Ascending aorta (tissue), 2 donors: ENCODE measurements at places on chromosomes 13 and 19.

DNA sequence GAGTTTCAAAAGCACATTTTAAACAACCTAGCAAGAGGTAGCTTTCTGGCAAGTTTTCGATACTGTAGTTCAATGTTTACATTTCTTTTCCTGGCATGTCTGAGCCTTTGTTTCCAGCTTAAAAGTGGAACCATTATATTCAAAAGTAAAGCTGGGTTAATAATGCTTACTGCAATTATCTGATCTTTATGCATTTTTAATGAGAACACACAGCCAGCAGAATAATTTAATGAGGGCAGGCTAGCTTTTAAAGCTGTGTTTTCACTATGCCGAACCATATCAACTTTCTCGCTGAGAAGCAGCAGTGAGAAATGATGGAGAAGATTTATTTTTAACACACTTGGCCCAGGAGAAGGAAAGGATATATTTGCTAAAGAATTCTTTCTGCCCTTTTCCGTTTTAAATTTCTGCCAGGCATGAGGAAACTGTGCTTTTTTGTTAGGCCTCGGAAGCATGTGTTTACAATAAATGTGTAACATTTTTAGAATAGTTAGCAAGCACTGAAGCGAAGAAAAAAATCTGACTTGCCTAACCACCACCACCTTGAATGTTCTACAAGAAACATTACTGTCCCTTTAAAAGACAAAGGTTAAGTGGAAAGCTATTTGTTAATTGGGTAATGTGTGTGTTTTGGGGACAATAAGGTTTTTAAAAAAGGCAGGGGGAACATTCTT, 1.0 kb downstream of the MBNL2 start:
- no peak for DNase-seq

- DNase-seq: no peak
Observed at GRCh38 chr19:41870401-41870873, 6.6 kb upstream of the CD79A start.

DNA sequence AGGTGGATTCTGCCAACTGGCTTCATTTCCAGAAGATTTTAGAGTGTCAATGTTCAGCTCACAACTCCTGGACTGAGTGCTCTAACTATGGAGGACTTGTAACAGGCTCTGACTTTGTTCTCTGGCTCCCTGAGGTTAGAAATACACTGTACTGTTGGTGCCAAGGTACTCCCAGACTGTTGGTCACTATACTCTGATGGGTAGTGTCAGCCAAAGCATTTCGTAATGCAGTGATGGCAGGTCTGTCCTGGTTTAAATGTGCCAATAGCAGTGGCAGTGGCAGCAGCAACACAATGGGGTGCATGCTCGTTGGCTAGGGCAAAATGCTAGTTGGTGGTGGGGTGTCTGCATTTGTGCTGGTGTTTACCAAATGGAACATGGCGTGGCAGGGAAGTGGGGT, 472.2 kb downstream of the TDRD3 start:
- DNase-seq: no peak

GRCh38 chr19:42330241-42330711, 4.8 kb downstream of the MEGF8 start:
- no peak for DNase-seq

DNA sequence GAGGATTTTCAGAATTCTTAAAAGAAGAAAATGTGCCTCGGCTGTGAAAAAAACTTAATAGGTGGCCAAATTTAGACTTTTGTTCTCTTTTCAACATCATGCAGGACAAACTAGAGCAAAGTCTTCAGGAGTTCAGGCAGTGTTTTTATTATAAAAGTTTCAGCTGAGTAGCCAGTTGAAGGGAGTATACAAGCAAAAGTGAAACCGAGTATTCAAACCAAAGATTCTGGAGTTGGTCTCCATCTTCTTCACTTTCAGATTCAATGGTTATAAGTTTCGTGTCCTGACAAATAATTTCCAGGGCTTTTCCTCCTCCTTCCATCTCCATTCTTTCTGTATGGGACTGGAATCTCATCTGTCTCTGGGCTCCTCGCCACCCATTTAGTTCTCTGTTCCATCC, 379.7 kb downstream of the GPC5 start:
- no peak for DNase-seq

DNA sequence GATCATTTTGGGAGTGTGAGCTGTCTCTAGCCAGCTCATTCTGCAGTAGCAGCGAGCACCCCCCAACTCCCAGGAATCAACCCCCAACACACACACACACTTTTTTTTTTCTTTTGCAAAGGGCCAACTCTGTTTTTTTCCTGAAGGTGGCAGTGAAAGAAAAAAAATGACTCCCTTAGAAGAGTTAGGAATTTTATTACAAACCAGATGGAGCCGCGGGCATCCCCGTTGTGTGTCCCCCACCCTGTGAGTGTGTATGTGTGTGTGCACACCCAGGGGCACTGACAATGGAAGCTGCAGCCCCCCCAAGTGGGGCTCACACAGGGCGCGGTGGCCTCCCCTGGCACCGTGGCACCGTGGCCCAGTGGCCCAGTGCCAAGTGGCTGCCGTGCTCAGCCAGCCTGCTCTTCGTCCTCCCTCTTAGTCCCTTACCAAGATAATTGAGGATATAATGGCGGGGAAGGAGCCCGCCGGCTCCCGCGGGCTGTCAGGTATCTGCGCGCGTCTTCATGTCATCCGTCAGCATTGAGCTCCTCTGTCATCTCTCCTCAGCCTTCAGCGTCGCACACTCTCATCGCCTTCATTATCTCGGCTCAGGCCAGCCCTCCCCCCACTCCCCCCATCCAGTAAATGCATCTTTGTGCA, 314.1 kb downstream of the ZNF536 start:
- DNase-seq: no peak

GRCh38 chr19:898663-899062, 5.4 kb downstream of the RNU6-9 start:
- DNase-seq: no peak

- DNase-seq: no peak
Observed at GRCh38 chr19:16233081-16233776, 35.5 kb downstream of the AP1M1 start.

DNA sequence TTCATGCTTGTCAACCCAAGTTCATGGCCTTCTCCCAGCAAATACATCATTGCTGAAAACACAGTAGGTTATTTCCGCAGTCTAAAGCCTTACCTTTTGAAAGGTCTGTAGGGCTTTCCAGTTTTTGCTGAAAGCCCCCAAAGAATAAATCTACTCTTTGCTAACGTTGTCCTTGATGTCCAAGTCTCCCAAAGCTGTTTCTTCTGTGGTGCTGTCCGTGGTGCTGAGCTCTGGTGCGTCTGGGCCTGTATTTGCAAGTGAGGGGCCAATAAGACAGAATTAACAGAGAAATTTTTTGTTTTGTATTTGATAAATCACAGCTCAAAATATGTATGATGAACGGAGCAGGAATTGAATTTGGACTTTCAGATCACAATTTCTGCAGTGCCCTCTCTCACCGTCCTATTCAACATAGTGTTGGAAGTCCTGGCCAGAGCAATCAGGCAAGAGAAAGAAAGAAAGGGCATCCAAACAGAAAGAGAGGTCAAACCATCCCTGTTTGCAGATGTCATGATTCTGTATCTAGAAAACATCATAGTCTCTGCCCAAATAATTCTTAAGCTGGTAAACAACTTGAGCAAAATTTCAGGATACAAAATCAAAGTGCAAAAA, 9.8 kb upstream of the LGALS16 start:
- DNase-seq: no peak

- no peak for DNase-seq
Observed at GRCh38 chr19:7505682-7506384, 10.1 kb upstream of the ZNF358 start.

DNA sequence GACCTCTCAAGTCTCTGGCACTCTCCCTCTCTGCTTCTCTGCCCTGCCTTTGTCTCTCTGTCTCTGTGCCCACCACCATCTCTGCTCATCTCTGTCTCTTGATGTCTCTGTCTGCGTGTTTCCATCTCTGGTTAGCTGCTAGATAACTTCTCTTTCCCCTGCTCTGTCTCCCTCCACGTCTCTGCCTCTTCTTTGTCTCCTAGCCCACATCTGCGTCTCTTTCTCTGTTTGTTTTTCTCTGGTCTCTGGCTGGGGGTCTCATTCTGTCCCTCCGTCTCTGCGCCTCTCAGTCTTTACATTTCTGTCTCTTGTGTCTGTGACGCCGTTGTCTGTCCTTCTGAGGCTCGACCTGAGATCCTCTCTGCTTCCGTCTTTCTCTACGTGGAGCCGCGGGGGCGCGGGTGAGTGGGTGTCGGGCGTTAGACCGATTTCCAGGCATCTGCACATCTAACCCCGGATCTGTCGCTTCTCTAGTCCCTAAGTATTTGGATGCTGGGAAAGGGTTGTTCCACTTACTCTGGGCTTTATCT, 386 bp downstream of the GIPR start:
- DNase-seq: no peak

- no peak for DNase-seq
Observed at GRCh38 chr13:113881614-113882266, 17.9 kb upstream of the GAS6 start.

DNA sequence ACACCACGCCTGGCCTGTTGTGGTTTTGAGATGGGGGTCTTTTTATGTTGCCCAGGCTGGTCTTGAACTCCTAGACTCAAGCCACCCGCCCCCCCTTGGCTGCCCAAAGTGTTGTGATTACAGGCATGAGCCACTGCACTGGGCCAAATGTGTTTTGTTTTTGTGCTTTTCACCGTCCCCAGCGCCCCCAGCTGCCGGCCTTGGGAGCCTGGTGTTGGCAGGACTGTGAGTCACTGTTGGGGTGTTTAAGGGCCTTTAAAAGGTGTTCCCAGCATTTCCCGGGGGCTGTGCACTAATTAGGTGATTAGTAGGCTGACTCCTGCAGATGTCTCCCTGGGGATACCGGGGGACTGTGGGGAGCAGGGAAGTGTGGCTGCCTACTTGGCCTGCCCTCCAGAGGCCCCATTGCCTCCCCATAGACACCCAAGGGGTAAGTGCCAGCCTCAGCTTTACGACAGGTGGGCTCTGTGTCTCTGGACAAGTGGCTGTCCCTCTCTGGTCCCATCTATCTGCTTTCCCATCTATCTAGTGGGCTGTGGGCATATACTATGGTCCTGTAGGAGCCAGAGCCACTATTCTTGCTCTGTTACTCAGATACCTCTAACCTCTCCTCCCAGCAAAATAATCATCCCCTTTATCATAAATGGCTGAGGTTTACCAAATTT, 11.8 kb upstream of the TLE5 start:
- DNase-seq: no peak

GRCh38 chr19:5642204-5642603, 19.3 kb downstream of the SAFB start:
- DNase-seq: no peak

- DNase-seq: no peak
Observed at GRCh38 chr19:35056513-35057063, 15.1 kb downstream of the HPN start.

DNA sequence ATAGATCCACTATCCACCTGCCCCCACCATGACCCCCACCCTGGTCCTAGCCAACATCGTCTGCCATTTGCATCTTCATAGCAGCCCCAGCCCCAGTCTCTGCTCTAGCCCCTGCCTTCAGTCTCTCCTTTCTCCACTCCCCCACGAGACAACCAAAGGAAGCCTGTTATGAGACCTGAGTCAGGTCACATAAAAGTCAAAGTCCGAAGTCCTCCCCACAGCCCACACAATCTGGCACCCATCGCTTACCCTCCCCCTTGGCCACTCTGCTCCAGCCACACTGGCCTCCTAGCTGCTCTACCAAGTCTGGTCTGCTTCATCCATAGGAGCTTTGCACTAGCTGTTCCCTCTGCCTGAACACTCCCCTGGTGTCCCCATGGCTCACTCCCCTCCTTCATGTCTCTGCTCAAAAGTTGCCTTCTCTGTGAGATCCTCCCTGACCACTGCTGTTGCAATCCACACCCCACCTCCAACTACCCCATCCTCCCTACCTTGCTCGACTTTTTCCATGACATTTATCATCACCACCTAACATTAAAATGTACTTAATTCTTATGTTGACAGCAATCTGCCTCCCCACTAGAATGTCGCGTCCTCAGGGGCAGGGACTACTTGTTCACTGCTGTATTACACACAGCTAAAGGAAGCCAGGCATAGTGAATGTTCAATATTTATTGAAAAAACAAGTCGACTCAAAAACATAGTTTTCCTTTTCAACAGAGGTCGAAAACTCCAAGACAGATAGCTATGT, 1.2 kb upstream of the PLEKHG2 start:
- DNase-seq: no peak

DNA sequence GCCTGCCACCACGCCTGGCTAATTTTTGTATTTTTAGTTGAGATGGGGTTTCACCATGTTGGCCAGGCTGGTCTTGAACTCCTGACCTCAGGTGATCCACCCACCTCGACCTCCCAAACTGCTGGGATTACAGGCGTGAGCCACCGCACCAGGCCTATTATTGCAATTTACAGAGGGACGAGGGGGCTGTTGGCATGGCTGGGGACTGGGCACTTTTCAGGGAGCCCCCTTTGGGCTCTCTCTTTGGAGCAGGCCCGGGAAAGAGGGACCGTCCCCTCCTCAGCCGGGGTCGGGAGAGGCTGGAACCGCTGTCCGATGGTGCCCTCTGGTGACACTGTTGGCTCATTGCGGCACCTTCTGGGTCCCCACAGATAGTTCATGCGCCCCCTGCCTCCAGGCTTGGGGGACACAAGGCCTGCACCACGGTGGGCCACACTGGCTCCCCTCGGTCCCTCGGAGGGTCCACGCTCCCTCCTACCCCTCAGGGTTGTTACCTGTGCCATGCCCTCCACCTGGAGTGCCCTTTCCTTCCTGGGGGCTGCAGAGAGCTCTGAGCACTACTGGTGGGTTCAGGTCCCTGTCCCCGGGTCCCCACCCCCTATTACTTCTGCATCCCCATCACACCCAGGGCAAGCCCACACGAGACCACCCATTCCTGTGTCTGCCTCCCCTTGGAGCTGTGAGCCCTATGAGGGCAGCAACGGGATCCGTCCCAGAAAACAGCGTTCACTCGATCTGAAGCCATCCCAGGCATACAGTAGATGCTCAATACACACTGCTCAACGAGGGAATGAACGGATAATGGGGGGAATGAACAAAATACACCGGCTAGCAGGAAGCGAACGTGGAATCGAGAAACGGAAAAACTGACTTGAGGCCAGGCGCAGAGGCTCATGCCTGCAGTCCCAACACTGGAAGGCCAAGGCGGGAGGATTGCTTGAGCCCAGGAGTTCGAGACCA, 12.5 kb downstream of the FEM1A start:
- DNase-seq: no peak

GRCh38 chr13:47049276-47049989, 152.6 kb upstream of the HTR2A start:
- no peak for DNase-seq
